ENCODE measurements at places on chromosomes 5 and 9.

- no peak for DNase-seq
These were observed 91.0 kb upstream of the MVB12B start for GRCh38 chr9:126235336-126236243.

DNA sequence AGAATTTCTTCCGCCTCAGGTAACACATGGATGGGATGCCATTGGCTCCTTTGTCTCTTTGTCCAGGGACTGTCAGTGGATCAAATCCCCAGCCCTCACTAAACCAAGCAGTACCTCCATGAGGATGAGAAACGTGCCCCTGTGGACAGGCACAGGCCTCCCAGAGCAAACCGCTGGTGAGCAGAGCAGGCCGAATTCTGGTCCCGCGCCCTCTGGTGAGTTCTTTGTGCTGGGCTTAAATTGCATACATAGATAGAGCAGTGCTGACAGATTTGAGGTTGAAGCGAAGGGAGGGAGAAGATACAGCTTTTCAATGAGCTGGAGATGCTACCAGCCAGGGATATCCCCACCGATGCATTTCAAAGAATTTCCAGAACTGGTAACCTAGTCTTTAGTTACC lies 143.8 kb downstream of the HSD17B3 start:
- no peak for DNase-seq

- no peak for DNase-seq
These were observed 9.6 kb upstream of the CCDC171 start for GRCh38 chr9:15543047-15543813.

DNA sequence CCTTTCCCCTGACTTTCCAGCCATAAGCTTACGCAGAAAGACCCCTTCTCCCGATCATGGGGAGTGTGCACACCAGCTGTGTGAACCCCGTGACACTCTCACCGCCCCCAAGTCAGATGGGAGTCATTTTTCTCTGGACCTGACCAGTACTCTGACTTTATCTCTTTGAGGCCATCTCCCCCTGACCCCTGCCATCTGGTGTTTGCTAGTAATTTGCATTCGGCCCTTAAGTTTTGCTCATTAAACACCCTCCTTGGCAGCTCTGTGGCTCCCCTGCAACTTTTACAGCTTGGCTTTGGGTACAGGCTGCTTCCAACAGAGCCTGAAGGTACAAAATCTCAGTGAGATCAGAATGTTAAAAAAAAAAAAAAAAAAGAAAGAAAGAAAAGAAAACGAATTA lies 43.9 kb downstream of the PDZD2 start:
- no peak for DNase-seq

- DNase-seq, result no peak
These were observed 50.4 kb upstream of the IRX2 start for GRCh38 chr5:2801577-2802525.

DNA sequence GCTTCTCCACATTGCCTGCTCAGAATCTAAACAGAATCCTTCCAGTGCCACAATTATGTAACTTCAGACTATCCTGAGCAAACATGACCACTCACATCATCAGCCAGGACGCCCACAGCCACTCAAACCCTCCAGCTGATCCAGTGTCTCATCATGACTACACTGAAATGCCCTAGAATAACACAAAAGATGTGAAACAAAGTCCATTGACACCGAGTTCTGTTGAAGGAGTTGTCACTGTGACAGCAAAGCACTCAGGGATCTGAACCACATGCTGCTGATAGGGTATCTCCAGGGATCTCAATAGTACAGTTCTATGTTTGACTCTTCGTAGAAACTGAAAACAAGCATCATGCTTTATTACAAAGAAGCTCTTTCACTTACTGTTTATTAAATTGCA lies 150.2 kb downstream of the GABBR2 start:
- DNase-seq, result no peak

DNA sequence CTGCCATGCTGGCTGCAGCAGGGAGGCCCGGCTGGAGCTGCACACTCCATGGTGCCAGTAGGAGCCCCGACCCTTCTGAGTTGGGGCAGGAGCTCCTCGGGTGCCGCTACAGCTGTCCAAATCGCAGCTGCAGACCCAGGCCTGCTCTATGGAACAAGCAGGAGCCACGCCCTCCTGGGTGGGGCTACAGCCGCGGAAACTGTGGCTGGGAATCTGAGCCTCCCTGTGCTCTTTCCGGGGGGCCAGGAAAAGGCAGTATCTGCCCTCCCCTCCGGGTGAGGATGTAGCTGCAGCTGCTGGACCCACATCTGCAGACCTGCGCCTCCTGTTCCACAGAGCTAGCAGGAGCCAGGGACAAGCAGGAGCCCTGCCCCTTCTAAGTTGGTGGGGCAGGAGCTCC lies 278.9 kb upstream of the ACTBL2 start:
- no peak for DNase-seq

GRCh38 chr5:156326718-156327259 lies at the start of gene SGCD:
Gene SGCD (plus strand): TSS chr5:156327164.
- DNase-seq, result no peak

- no peak for DNase-seq
These were observed 182.7 kb downstream of the GNAQ start for GRCh38 chr9:77848897-77849296.

DNA sequence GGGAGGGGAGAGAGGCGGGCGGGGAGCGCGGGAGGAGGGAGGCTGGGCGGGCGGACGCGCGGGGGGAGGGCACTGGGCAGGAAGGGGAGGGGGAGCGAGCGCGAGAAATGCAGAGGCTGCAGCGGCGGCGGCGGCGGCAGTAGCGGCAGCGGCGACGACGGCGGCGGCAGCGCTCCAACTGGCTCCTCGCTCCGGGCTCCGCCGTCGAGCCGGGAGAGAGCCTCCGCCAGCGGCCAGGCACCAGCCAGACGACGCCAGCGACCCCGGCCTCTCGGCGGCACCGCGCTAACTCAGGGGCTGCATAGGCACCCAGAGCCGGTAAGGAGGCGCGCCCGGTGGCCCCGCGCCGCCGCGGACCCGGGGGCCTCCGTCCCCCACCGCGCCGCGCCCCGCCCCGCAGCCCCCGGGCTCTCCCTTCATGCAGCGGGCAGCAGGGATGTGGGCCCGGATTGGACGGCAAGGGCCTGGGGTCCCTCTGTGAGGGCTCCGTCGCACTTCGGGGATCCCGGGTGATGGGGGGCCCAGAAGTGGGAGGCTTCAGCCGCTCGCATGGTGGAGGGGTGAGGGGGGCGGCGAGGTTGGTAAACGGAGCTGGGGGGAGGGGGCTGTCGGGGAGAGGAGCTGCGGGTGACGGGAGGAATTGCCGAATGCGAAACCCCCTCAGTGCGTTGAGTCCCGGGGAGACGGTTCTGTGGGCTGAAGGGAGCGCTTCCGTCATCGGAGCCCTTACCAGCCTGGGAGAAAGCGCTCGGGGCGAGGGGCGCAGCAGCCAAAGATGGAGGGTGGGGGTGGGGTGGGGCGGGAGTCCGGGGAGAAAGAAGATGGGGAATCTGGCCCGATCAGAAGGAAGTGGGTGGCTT lies at the start of gene BASP1:
BASP1 (plus strand) TSS at position 139 of the 860 bp plus-strand sequence. CDS start 57,586 bp downstream, outside the sequence.
- DNase-seq, result peak; percentile 92

- no peak for DNase-seq
These were observed 40.8 kb upstream of the HMHB1 start for GRCh38 chr5:143771189-143771588.

GRCh38 chr9:77983320-77983662 lies 48.3 kb downstream of the GNAQ start:
- DNase-seq, result no peak

GRCh38 chr5:1760231-1760630 lies 39.4 kb downstream of the MRPL36 start:
- DNase-seq, result no peak

DNA sequence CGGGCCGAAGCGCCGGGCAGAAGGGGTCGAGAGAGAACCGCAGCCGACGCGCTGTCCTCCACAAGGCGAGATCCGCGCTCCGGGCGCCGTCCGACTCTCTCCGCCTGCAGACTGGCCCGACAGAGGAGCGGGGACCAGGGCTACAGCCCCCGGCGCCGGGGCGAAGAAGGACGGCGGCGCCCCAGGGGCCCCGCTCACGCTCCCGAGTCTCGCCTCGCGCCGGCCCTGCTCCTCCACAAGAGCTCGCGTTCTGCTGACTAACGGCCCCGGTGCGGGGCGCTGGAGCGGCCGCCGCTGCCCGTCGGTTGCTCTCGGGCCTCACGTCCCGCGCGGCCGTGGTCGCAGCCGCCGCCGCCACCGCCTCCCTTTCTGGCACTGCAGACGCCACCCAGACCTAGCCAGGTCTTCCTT lies 338 bp downstream of the ABHD17B start:
- no peak for DNase-seq

DNA sequence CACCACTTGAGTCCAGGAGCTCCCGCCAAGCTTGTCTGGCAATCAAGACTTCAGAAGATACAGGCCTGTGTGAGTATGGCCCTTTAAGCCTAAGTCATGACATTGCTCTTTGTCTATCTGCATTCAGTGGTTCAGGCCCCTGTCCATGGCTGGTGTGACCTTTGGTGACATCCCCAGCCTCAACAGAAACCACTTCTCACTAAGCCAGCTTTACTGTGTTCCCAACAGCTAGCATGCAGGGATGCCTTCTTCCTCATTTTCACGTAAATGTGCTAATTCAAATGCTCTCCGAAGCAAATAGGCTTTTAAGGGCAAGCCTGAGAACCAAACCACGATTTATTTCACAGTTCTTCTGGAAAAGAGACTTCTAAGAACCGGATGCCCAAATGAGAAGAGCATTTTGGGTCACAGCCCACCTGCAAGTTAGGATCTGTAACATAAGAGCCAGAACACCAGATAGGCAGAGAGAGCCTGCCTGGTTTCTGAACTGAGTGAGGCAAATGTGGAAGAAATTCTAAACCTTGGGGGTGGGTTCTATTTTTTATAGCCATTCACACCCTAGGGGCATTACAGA lies 14.9 kb downstream of the CD180 start:
- DNase-seq, result no peak

DNA sequence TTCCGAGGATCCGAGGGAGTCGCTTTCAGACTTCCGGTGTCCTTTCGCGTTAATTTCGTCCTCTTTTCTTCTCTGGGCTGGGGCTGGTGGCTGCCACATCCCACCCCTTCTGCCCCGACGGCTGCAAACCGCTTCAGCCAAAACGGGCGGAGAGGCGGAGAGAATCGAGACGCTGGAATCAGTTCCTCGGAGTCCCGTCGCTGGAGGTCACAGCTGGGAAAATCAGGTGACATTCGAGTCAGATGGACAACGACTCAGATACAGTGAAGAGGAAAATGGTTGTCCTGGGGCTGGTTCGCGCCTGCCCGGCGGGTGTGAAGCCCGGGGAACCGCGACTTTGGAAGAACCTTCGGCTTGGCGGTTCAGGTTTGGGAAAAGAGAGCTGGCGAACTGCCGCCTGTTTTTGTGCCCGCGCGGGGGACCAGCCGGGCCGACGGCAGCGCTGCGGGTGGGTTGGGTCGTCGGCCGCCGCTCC lies 8.9 kb upstream of the NKX2-5 start:
- no peak for DNase-seq

- no peak for DNase-seq
These were observed 121.0 kb downstream of the AOPEP start for GRCh38 chr9:94847486-94847885.

GRCh38 chr5:3343211-3343610 lies 252.4 kb upstream of the IRX1 start:
- peak; percentile 69 for DNase-seq

GRCh38 chr9:108467653-108468324 lies 388.0 kb downstream of the ACTL7B start:
- no peak for DNase-seq

DNA sequence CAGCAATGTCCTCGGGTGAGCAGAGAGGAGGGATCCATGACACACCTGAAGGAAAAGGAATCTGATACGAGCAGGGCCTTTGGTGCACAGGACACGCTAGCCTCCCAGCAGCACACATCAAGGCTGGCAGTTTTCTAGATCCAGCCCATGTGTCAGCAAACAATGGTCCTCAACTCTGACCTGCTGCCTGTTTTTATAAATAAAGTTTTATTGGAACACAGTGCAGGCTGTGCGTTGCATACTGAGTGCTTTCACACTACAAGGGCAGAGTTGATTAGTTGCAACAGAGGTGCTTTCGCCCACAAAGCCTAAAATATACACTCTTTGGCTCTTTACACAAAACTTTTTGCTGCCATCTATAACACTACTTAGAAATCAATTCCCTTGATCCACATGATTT lies 147.1 kb downstream of the MYO10 start:
- peak; percentile 26 for DNase-seq

DNA sequence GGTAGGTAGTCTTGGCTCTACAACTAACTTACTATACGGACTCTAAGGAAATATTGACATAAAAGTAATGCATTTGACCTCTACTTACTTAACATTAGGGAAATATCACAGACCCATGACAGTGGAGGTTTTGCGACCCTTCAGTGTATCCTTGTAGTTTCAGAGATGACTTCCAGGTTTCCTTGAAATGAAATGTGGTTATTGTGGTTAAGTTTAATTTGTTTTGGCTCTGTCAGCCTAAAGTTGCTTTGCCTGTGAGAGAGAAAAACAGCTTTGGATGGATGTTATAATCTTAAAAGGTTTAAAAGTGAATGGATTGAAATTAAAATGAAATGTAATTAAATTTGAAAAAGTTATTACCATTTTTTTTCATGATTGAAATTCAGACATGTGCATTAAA lies 42.9 kb downstream of the LRRTM2 start:
- no peak for DNase-seq

DNA sequence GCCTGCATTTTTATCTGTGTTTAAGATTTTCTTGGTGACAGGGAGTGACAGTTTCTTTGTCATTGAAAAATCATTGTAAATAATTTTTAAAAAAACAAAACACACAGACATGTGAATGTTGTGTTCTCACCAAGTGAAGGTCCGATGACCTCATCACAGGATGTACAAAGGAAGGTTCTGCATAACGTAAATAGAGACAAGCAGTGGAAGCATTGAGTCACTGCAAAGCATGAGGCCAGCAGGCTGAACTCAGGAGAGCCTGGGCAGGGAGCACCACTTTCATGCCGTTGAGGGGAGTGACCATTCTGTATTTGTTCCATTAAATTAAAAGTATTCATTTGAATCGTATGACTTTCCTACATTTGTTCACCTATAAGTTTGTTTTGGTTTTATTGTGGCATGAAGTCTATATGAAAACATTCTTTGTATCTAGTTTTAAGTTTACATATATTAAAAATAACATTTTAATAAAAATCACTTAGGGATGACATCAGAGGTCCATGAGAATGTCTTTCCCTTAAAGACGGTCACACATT lies 70.4 kb upstream of the TLE1 start:
- DNase-seq, result no peak

DNA sequence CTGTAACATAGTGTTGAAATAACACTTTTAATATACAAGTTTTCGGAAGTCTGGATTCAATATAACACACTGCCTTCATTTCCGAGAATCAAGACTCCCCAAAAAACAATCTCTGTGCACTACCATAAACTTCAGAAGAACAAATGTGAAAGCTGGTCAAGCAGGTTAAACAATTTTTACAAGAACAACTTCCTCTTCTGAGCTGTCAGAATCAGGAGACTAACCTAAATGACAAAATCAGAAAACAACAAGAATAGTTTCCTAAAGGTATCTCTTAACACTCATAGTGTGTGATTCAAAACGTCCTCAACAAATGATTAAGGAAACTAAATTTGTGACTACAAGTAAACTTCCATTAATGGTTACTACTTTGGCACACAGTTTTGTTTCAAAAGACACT lies 11.6 kb downstream of the C9orf72 start:
- DNase-seq, result no peak

- no peak for DNase-seq
These were observed 37.4 kb downstream of the C9orf152 start for GRCh38 chr9:110170357-110171257.

- no peak for DNase-seq
These were observed 139.9 kb downstream of the PIP5K1B start for GRCh38 chr9:68844631-68845612.
